ENCODE measurements at places on chromosomes 5 and 9. TPM values are rescaled to one million over a fixed set of nuclear protein-coding genes. Genes with fewer than 3 reads are reported as not detected.

GRCh38 chr9:131517761-131518190, 13.3 kb downstream of the UCK1 start:
- DNase-seq = no peak
- H3K36me3 ChIP-seq = peaks cover 65% of the 10 kb centered on the region
- no peaks in the 10 kb centered on the region for H3K4me1 ChIP-seq
- no peak overlapping the region for H3K27ac ChIP-seq

The IFNA21 gene
- not detected for total RNA-seq

- no peak for DNase-seq
- no peaks in the 10 kb centered on the region for H3K36me3 ChIP-seq
- no peak overlapping the region for H3K27ac ChIP-seq
- H3K4me3 ChIP-seq = no peak overlapping the region
These were observed 15.8 kb upstream of the GLIPR2 start for GRCh38 chr9:36120705-36121104.

- peaks cover 5% of the 10 kb centered on the region for H3K4me1 ChIP-seq
- peak overlapping the region; percentile 46 for H3K4me3 ChIP-seq
- no peak overlapping the region for H3K27ac ChIP-seq
- peaks cover 68% of the 10 kb centered on the region for H3K27me3 ChIP-seq
These were observed 894 bp downstream of the FST start for GRCh38 chr5:53481159-53481886.

The HTR1A gene
- total RNA-seq = not detected

The PCDH12 gene
- total RNA-seq = 0.57 TPM

DNA sequence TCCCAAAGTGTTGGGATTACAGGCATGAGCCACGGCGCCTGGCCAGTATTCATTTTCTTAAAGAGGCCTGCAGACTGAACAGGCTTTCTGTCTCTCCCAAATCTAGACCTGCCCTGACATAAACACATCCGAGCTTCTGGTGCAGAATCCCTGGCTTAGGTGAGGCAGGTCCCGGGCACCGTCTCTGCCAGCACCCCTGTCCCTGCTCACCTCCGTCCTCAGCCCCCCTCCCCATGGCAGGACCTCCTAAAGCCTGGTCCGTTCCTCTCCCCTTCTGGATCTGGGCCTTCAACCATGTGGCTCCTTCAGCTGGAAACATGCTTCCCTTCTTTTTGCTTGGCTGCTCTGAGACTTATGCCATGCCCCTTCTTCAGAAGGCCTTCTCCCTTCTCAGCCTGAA, 22.7 kb upstream of the RXRA start:
- no peaks in the 10 kb centered on the region for H3K27me3 ChIP-seq
- H3K27ac ChIP-seq = no peak overlapping the region
- no peaks in the 10 kb centered on the region for H3K36me3 ChIP-seq
- DNase-seq = no peak

Data from A673 (cell line).